Bronchial epithelial cell (primary cell): ENCODE measurements at places on chromosomes 7 and 10.

DNA sequence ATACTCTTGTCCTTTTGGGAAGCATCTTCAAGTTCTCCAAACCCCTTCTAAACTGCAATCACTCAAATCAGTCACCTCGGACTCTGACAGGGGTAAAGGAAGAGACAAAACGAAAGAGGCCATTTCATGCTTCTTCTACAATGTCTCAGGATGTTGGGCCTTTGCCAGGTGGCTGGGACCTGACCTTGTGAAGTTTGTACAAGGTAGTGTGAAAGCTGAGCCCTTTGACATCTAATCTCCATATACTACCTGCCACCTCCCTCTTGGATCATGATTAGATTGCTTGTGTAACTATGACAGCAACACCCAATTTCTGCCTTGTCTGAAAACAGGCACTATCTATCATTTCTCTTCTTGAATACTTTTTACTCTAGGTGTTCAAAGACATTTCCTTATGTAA lies 35.1 kb upstream of the PDLIM1 start:
- no peak for DNase-seq

- DNase-seq = peak; percentile 58
Observed at GRCh38 chr10:114855776-114856543, 34.4 kb downstream of the FHIP2A start.

- no peak for DNase-seq
Observed at GRCh38 chr10:62744136-62744535, 60.4 kb upstream of the ADO start.

DNA sequence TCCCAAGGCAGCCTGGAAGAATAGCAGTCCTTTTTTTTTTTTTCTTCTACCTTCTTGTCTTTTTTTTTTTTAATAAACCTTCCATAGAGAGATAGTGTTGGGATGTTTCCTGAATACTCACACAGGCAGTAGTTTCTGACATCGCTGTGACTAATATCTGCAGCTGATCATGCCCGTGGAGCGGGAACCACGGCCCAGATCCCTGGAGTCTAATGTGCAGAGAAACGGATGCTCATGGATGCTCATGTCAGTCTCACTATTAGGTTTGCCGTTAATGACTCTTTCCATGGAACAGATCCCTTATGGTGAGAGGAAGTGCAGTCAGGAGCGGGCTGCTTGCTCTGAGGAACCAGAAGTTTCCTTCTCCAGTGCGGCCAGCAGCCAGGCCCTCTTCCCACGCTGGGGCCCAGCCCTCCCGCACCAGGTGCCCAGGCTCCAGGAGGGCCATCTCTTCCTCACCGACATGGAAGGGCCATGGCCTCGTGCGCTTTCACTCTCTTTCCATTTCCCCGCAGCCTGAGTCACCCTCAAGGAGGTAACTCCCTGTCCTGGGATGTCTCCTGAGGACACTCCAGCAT lies 132.5 kb downstream of the WDR37 start:
- DNase-seq = no peak

- DNase-seq = no peak
Observed at GRCh38 chr10:480498-480927, 209.0 kb downstream of the DIP2C start.

GRCh38 chr10:20048161-20048560 lies 231.9 kb downstream of the PLXDC2 start:
- no peak for DNase-seq
